ENCODE measurements at places on chromosomes 12 and 14.

DNA sequence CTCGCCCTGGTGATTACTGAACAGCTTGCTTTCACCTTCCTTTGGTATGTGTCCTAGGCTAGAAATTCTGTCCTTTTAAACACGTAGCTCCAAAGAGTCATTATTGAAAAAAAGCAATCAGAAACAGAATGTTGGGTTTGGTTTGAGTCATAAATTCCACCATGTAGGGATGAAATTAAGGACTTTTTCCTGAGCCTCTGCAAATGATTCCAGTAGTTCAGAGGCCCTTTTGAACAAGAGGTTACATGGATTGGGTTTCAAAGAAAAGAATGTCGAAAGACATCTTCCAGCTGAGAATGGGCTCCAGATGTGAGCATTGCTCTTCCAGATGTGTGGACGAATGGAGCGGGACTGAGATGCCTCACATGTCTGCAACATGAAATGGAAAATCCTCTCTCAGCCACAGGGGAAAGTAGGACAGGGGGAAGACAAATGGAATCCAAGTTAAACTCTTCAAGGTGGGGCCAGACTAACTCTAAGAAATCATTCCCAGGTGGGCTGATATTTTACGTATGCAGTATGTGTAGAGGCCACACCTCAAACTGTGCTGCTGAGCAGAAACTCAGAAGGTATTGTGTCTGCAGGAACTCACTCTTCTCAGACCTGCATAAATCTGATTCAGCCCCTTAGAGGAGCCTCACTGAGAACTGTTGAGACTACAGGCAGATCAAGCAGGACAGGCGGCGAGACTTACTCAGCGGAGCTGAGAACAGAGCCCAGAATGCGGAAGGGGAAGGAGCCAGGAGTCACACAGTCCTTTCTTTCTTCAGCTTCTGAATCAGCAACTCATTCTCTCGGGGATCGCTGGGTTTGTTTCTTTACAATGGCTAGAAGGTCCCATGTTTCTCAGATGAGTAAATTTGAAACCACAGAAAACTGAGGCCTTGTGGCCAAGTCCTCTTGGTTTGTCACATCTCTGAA is 23.3 kb upstream of the EMP1 start:
- peak; percentile 93 for DNase-seq

GRCh38 chr12:9066755-9067423 is 48.8 kb downstream of the A2M start:
- no peak for DNase-seq

GRCh38 chr12:92446083-92446460 is 256.7 kb upstream of the PLEKHG7 start:
- DNase-seq = no peak

DNA sequence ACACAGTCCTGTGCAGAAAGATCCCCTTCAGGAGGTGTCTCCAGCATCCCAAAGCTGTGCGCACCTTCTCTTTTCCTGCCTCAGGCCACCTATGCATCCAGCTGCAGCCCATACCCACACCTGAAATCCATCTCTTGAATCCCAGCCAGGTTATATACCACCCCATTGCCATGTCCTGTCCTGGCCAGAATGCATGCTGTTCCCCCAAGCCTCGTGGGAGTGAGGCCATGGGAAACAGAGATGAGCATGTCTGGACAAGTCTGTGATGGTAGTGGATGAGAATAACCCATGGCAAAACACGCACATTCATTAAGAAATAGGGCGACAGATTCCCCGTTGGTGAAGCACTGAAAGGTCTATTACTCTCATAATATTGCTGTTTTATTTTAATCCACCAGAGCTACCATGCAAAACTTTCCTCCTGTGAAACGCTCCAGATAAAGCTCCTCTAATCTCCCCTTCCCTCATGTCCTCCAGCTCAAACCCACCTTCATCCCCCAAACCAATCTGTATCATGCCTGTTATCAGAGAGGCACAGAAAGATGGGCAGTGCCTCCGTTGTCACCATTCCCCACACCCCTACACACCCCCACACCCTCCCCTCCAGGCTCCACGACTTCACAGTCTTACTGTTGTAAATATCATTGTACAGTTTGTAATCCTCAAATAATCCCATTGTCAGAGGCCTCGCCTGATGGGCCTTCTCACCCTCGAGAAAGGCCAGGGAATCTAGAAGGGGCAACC is 97.5 kb upstream of the FKBP4 start:
- no peak for DNase-seq

- DNase-seq = no peak
These were observed 3.2 kb upstream of the ITPR2 start for GRCh38 chr12:26836201-26836600.
